ENCODE measurements at places on chromosomes 11 and 22. TPM values are rescaled to one million over a fixed set of nuclear protein-coding genes. Genes with fewer than 3 reads are reported as not detected.

Gene HBD
- not detected for total RNA-seq

Gene SGSM1
- 0.20 TPM for total RNA-seq

Gene RAG2
- total RNA-seq: not detected

Gene CALCB
- 0.07 TPM for total RNA-seq

Gene PATE2
- total RNA-seq: 0.07 TPM

Gene TMPRSS5
- 0.07 TPM for total RNA-seq

Gene LGALS12
- not detected for total RNA-seq

Gene DKK3
- total RNA-seq: 287 TPM

GRCh38 chr11:126603486-126603885 is 248.0 kb downstream of the ST3GAL4 start:
- DNase-seq: no peak

DNA sequence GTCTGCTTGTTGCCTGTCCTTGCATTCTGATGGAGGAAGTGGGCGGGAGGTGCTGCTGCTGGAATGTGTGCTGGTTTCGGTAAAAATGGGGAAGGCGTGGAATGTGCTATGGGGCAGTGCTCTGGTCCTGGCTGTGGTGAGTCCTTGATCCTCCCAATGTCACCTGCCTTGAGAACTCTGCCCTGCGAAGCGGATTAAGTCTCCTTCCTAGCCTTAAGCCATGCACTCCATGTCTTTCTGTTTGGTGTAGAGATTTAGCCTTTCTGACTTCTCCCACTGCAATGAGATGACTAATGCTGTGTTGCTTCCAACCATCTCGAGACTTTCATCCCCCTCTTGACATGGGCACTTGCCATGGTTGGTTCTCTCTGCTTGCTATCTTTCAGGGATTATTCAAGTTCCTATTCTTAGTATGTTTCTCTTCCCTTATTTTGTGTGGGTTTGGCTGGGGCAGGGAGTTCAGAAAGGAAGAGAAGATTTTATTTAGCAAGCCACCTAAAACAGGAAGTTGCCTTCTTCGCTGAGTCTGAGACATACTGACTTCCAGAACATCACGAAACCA is 687.9 kb downstream of the NTM start:
- no peak for DNase-seq

DNA sequence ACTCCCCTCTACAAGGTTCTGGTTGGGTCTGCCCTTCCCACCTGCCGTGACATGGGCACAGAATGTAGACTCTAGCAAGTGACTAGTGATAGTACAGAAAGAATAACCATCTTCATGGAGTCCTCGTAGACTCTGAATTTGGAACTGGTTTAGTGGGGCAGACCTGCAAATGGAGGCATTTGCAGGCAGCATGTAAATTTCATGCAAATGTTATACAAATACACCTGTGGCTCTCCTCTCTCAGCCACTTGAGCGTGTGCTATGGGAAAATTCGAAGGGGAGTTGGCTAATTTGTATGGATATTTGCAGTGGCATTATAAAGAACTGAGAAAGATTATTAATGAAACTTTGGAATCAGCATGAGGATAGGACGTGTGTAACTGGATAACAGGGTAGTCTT is 85.0 kb downstream of the SCN3B start:
- no peak for DNase-seq

DNA sequence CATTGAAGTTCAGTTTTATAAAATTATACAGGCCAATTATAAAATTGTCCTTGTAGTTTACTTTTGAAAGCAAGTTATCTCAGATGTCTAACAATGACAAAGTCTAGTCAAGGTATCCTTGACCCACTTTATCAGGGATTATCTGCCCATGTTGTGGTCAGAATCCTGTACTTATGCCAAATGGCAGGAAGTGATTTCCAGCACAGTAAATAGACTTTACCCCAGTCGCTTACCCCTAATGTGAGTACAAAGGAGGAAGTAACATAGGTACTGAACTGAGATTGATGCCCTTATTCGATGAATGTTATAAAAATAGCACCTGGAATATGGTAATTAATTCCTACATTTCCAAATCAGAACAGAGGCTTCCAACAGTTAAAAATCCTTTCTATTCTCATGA is 355.7 kb downstream of the CNTN5 start:
- DNase-seq: no peak

- DNase-seq: peak; percentile 15
Observed at GRCh38 chr11:29333993-29334775, 682.6 kb downstream of the KCNA4 start.

- DNase-seq: no peak
Observed at GRCh38 chr22:30381264-30381663, 5.9 kb downstream of the RNF215 start.

- no peak for DNase-seq
Observed at GRCh38 chr11:4626207-4627099, 10.8 kb upstream of the OR51D1 start.

DNA sequence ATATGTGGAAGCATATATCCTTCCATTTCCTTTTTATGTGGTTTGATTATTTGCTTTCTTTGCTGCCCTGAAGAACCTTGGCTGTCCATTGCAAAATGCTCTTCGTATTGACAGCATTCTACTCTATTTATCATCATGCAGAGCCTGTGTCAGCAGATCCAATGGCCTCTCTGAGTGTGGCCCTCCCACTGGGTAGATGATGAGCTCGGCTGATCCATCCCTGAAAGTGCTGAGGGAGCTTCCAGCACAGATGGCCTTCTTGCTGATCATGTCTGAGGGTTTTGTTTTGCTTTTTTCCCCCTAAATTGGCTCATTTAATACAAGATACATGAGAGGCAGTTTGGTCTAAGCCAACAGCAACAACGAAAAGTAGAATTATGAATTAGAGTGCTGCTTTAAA is 181.0 kb downstream of the GRIA4 start:
- no peak for DNase-seq

- no peak for DNase-seq
Observed at GRCh38 chr11:70364745-70365543, 33.4 kb upstream of the CTTN start.

GRCh38 chr22:40009951-40010671 is 15.4 kb downstream of the FAM83F start:
- no peak for DNase-seq

GRCh38 chr11:101436511-101437142 is 147.2 kb downstream of the TRPC6 start:
- DNase-seq: no peak

- DNase-seq: peak; percentile 30
Observed at GRCh38 chr11:60840470-60841430, 1.2 kb upstream of the CCDC86 start.

DNA sequence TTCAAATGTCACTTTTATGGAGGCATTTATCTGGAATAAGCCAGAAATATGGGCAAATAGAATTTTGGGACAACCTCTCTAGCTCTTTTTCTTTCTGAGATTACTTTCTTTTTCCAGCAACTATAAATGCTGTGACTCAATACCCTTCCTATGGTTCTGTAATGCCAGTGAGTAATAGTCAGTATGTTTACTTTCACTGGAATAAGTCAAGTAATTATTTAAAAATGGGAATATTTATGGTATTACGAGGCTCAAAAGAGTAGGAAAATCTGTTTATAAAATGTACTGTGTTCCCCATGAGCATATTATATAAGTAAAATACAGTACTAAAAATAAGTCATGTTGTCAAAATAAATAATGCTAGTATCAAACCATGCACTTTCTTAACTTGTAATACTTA is 750.5 kb downstream of the LUZP2 start:
- DNase-seq: no peak

DNA sequence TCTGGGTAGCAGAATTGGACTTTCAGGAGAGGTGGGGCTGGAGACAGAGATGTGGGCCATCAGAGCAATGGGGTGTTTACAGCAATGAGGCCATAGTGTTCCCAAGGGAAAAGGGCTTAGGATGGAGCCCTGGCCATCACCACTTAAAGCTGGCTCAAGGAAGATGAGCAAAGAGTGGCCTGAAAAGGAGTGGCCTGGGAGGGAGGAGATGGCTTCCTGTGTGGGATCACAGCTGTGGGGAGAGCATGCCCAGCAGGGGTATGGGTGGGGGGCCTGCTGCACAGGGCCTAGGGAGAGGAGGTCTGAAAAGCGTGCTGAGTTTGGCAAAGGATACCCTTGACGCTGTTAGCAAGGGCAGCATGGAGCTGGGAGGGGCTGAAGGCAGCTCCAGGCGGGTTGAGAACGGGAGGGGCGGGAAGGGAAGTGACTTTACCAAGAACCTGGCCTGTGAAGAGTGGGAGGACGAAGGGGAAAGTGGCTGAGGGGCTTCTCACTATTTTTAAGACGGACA is 13.9 kb downstream of the LRRC32 start:
- DNase-seq: no peak

GRCh38 chr11:81237139-81237538 is 1496.5 kb downstream of the FAM181B start:
- no peak for DNase-seq

DNA sequence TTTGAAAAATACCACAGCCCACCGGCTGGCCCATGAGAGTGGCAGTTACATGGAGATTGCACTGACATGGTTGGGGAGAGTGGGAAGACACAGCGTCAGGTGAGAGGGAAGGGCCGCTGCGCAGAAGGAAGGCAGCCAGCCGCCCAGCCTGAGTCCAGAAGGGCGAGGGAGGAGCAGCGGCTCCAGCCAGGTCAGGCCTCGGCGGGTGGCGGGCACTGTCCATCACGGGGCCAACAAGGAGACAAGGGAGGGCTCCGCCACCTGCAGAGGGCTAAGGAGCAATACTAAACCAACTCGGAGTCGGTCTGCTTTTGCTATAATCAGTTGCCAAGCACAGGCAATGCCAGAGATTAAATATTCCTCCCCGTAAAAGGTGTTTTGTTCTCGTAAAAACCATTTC is 384.5 kb downstream of the TBC1D22A start:
- DNase-seq: no peak

GRCh38 chr22:20587206-20587958 is 80.0 kb downstream of the MED15 start:
- no peak for DNase-seq

DNA sequence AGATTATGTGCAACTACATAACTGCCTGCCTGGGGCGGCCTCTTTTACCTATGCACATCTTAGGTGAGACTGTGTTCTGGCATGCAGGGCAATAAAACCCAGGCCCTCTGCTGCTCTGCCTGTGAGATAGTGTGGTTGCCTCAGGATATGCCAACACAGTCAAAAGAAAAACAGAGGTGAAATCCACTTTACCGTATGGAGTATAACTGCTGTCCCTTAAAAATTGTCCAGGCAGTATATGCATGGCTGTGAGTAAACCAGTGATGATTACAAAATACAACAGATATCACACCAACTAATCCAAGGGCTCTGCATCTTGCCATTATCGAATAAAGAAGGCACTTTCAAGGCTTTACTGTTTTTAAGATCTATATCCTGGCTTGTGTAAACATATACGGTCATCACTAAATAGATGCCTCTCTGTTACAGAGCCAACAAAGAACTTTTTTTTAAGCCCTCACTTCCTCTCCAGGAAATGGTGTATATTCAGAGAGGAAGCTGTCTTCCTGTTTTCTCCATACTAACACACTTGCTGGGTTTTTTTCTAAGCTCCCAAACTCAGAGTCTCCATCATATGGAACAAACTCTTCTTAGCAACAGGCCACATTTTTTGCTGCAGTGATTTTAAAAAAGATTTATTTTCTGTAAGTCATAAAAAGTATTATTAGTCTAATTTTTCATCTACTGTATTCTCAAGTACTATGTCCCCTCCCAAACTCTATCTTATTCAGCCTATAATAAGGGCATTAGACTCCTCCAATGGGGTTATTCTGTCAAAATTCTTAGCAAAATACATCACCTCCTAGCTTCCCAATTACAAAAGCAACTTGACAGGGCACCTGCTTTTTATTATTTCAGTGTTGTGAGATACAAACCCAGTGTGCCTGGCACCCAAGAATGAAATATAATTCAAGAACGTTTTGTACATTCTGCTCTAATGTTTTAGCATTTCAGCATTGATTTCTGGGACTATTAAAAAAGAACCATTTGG is 135.2 kb downstream of the MAML2 start:
- DNase-seq: peak; percentile 76

GRCh38 chr11:121372028-121372427 is 79.5 kb downstream of the SC5D start:
- no peak for DNase-seq

GRCh38 chr11:66542362-66542761 is 3.5 kb downstream of the ZDHHC24 start:
- DNase-seq: no peak

DNA sequence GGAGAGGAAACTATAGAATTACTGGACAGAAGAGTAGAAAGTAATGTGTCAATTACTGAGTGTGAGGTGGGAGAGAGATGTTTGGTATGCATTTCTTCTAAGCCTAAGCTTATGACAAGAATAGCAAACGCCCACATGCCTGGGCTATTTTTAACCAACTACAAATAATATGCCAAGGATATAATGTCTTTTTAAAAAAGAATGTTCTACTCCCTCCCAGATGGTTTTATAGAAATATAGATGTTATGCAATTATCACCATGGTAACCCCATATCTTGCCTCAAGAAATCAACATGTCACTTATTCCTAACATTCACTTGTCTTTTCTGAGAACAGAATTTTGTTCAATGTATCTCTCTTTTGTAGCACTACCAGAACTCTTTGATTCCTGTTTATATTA is 996.7 kb upstream of the CHORDC1 start:
- no peak for DNase-seq

- no peak for DNase-seq
Observed at GRCh38 chr22:29359469-29359868, 28.9 kb downstream of the AP1B1 start.

DNA sequence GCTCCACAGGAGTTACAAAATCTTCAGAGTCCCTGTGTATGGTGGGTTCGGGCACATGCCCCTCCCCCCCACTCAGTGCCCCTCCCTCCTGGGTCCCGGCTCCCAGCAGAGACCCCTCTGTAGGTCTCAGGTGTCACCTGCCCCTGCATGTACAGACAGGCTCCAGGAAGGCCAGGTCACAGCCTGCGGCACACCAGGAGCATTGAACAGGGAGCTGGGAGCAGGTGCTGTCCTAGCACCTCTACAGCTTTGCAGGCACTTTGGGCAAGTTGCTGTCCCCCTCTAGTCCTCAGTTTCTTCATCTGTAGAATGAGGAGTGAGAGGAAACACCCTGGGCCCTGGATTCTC is 80.1 kb upstream of the RTL6 start:
- DNase-seq: no peak
